ENCODE measurements at places on chromosomes 2 and 18.

DNA sequence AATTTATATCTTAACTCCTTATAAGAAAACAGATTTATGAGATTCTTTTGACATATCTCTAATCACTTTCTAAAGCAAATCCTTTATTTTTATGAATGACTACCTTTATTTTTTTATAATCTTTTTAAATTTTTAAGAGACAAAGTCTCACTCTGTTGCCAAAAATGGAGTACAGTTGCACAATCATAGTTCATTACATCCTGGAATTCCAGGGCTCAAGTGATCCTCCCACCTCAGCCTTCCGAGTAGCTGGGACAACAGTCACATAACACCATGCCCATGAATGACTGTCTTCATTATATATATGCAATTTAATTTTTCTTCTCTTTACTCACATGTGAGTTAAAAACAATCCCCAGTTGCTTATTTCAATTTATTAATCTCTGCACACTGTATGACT, 21.7 kb downstream of the ACADL start:
- no peak for DNase-seq

- DNase-seq = no peak
These were observed 81.6 kb upstream of the ZNF521 start for GRCh38 chr18:25433590-25433989.

- no peak for DNase-seq
These were observed 1064.4 kb upstream of the ZEB2 start for GRCh38 chr2:145584353-145584752.

DNA sequence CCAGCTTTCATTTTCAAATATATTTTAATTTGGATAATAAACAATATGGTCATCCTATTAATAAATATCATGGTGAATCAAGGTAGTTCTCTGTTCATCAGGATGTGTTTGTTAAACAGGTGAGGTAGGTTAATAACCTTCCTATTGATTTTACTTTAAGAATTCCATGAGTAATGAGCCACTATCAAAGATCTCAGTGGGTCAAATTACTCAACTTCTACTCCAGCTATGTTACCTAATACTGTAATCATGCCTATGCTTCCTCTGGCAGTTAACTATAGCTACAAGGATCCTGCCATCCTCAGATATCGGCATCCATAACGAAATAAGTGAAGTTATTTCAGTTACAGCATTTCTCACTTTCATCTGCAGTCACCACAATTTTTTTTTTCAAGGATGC, 289.6 kb upstream of the SLC8A1 start:
- no peak for DNase-seq

DNA sequence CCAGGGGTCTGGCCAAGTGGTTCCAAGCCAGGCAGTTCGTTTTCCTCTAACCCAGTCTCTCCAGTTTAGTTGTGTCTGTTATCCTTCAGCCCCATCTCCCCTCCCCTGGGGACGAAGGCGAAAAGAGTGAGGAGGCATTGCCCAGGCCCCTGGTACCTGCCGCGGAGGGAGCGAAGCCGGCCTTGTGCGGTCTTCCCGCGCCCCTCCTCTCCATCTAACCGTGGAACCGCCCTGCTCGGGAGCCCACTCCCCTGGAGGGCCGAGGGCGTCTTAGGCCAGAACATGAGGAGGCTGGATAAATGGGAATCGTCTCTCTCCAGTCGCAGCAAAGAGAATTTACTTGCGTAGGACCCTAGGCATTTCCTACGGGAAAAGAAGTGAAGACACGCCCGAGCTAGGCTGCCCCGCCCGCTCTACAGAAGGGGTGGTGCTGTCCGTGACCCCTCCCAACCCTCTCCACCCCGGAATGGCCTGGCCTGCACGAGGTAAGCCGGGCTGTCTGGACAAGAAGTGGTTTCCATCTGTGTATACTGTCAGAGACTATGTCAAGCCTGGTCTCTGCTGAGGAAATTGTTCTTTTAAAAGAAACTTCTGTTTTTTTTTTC, 156.2 kb downstream of the MIB1 start:
- no peak for DNase-seq
